ENCODE measurements at places on chromosomes 16 and 17.
A peak's percentile ranks its signal among the peaks of the same experiment; 100 is the strongest.

DNA sequence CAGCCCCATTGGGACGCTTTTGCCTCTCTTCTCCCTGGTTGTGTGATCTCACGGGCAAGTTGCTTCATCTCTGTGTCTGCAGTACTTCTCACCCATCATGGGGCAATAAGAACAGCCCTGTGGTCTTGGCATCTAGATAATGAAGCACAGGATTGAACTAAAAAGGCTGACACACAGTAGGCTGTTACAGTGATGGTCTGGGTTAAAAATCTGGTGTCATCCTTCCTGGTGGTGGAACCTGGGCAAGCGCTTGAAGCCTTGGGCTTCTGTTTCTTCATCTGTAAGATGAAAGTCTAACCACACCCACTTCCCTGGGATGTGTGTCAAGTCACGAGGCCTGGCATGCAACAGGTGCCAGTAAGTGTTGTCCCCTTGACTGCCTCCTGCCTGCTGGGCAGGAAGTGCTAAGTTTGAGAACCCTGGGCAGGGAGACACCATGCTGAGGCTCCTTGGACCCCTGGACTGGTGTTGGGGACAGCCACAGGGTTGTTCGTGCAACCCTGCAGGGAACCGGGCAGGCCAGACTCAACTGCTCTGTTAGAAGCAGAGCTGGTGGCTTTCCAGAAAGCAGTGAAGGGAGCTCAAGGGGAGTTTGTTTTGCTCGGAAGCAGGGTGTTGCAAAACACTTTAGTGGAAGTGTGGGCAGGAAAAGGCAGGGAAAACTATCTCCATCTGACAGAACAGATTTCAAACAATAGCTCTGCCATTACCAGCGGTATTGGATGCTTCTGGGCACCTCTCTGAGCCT, 5.9 kb upstream of the MAP2K3 start:
- DNase-seq, result no peak

DNA sequence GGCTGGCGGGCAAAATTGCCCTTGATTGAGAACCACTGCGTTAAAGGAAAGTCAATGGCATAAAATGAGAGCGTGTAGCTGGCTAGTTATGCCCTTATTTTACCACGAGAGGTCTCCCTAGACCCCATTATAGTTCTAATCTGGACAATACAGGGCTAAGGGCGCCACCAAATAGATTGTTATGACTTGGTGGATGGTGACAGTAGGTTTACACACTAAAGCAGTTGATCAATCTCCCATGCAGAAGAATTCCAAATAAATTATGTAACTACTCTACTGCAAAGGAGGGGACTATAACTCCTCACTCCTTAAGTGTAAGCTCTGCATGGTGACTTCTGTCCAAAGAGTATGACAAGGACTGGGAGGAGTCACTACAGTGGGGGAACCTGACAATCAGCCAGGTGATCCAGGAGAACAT, 20.4 kb upstream of the YPEL2 start:
- no peak for DNase-seq

- no peak for DNase-seq
Observed at GRCh38 chr17:82046903-82047302, 4.7 kb downstream of the RFNG start.

DNA sequence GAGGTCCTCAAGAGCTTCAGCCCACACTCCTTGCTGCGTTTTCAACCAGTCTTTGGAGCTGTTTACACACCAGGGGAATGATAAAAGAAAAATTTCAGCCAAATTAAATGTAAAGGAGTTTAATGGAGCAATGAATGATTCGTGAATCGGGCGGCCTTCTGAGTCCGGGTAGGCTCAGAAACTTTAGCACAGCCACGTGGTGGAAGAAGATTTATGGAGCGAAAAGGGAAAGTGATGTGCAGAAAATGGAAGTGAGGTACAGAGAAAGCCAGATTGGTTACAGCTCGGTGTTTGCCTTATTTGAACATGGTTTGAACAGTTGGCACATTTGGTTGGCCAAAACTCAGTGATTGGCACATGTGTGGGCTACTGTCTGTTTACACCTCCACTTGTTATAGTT, 305.4 kb downstream of the MAF start:
- no peak for DNase-seq

- no peak for DNase-seq
Observed at GRCh38 chr17:50533720-50534148, 1.2 kb downstream of the EPN3 start.

- no peak for DNase-seq
Observed at GRCh38 chr17:6452471-6453266, 8.4 kb downstream of the PIMREG start.

DNA sequence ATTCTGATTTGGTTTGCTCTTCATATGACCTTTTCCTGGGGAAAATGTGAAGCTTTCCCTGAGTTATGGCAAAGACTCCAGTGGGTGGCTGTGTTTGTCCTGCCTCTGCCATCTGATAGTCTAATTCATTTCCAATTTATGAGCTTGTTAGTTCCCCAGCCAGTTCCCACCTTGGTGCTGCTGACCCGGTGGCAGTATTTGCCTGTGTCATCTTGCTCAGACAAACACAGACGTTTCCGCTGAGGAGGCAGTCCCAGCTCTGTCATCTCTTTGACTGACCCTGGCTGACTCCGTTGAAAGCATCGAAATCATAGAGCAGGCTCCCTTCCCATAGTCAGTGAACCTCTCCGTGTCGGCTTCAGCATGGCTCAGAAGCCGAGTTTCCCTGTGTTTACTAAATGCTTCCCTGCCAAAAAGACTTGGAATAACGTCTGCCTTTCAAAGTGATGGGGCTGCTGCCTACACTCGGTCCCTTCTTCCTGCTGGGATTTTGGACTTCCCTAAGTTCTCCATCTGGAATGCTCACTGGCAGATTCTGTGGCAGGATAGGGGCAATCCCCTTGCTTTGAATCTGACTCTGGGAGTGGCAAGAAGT, 538.3 kb downstream of the NPIPA7 start:
- DNase-seq, result no peak

DNA sequence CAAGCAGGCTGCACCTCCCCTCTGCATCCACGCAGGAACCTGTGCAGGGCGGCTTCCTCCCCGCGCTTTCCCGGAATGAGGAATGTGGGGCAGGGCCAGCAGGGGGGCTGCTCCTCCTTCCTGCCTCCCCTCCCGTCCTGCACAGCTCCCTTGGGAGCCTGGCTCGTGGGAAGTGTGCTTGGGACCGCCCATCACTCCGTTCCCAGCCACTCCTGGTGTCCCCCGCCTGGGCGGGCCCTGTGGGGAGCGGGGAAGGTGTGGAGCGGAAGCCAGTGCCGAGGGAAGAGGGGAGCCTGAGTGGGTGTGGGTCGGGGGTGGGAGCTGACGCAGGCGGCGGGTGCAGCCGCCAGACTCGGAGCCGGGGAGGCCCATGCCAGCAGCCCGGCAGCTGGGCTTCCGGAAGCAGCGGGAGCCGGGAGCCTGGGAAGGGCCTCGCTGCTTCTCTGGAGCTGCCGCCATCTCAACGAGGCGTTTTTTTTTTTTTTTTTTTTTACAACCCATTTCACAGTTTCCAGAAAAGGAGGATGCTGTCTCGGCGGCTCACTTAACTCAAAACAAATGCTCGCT, 24.1 kb downstream of the BAHCC1 start:
- no peak for DNase-seq

GRCh38 chr16:50588276-50588675, 40.1 kb downstream of the NKD1 start:
- DNase-seq, result no peak

- no peak for DNase-seq
Observed at GRCh38 chr16:68644296-68644695, 814 bp upstream of the CDH3 start.

GRCh38 chr16:66478733-66479511, 51.8 kb downstream of the BEAN1 start:
- DNase-seq, result peak; percentile 75

- DNase-seq, result no peak
Observed at GRCh38 chr17:73724341-73724740, 80.1 kb upstream of the SDK2 start.

DNA sequence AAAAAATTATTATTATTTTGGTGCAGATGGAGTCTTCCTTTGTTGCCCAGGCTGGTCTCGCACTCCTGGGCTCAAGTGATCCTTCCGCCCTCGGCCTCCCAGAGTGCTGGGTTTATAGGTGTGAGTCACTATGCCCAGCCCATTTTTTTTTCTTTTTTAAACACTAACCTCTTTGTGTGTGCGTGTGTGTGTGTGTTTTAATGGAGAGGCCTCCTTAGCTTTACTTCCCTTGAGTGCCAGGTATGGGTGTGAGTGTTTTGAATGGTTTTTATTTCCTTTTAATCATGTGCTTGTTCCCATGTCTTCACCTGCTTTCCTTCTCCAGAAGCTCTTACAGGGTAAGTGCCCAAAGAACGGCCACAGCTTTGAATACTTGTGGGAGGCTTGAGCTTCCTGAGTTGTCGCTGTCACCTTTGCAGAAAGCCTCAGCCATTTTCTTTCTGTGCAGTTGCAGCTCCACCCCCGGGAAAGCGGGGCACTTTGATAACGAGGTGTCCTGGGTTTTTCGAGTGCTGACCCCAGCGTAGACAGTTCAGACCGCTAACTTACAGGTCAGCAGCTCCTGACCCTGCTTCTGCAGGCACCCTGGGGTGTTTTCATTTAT, 22.6 kb downstream of the AKAP1 start:
- DNase-seq, result no peak

DNA sequence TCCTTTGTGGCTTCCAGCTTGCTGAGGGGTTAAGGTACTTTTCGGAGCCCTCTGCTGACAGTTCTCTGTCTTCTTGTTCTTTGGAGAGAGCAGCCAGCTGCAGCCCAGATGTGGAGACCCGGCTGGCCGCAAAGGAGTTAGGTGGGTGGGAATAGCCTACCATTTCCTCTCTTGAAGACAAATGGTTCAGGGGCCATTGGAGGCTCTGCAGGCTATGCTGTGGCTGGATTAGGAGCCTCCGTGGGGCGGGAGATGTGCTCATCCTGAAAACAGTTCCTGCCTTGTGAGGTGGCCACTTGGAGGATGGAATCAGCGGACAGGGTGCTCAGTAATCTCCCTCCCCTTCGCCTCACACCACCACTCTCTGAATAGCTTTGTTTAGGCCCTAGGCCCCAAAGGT, 30.3 kb downstream of the MEOX1 start:
- DNase-seq, result no peak

- DNase-seq, result no peak
Observed at GRCh38 chr17:30570191-30570590, 93.0 kb downstream of the GOSR1 start.

DNA sequence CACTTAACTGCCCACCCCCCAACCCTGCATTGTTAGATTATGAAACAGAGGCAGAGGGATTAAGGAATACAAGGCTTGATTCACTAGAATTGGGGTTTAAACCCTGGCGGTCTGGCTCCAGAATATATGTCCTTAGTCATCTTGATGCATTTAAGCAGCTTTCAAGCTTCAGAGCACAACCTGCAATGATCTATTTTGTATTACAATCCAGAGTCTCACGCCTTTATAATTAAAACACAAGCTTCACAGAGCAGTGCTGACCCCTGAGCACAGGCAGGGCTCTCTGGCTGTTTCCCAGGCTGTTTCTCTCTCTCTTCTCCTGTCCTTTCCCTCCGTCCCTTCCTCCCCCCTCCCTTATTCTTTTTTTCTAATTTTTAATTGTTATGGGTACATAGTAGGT, 209.1 kb downstream of the SPECC1 start:
- no peak for DNase-seq

GRCh38 chr17:73770115-73770848, 126.0 kb upstream of the SDK2 start:
- no peak for DNase-seq

DNA sequence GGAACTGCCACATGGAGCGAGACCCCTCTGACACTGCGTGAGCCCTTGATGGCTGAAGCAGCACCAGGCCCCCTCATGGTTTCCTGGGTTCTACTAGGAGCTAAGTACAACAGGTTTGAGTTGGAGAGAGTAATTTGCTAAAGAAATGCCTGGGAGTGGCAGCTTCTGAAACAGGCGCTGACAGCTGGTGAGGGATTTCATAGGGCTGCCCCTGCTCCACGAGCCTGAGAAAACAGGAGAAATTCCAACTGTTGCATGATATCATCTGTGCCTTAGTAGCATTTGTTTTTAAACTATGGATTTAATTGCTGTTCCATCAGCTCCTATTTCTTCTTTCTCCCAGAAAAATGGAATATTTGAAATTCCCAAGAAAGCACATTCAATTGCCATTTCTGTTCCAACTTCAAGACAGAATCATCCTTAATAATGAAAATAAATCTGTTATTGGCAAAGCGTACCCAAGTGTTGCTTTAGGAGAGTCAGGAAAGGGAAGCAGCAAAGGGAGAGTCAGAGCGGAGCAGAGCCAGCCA, 78.8 kb upstream of the ANKFN1 start:
- DNase-seq, result no peak

GRCh38 chr16:85440744-85441143, 172.4 kb upstream of the GSE1 start:
- no peak for DNase-seq

- DNase-seq, result no peak
Observed at GRCh38 chr17:47615766-47616424, 33.8 kb upstream of the KPNB1 start.

- DNase-seq, result no peak
Observed at GRCh38 chr17:66904760-66905624, 59.5 kb upstream of the CACNG4 start.

- no peak for DNase-seq
Observed at GRCh38 chr16:47063011-47063724, 80.6 kb downstream of the NETO2 start.

DNA sequence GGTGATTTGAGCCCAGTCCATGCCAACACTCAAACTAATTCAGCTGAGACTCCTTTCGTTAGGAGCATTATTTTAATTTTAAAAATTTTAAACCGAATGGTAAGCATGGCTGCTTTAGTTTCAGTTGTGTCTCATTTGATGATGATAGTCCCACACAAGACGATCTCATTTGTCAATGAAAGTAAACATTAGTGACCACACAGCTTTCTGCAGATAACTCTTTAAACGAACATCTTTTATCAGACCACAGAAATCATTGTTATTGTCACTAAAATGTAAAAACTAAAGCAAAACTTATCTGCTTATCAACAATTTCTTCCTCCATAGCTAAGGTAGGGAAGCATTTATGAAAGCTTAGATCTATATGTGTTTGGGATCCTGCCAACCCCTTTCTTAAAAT, 382.2 kb downstream of the ZFHX3 start:
- DNase-seq, result no peak

- no peak for DNase-seq
Observed at GRCh38 chr17:1462164-1463112, 6.4 kb upstream of the CRK start.

DNA sequence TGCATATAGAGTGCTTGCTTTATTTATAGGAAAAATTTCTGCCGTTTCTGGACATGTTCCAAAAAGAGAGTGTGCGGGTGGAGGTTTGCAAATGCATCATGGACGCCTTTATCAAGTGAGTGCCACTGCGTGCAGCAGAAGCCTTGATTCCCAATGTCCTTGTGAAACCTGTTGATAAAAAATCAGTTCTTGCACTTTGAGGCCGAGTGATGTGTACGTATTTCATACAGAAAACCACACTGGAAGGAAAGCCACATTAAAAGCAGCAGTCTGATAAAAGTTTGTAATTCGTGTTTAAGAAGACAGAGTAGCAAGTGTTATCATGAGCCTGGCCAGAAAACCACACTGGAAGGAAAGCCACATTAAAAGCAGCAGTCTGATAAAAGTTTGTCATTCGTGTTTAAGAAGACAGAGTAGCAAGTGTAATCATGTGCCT, 78.0 kb downstream of the KNOP1 start:
- DNase-seq, result no peak

GRCh38 chr16:11405331-11406176, 60.3 kb downstream of the RMI2 start:
- DNase-seq, result peak; percentile 47

Data from stimulated activated CD4-positive, alpha-beta T cell treated with anti-CD3 and anti-CD28 coated beads, Interleukin-1b, Interleukin-23, amount 100 ng/mL, for 4 hours (primary cell).